ENCODE measurements at places on chromosomes 2 and 18. TPM values are rescaled to one million over a fixed set of nuclear protein-coding genes. Genes with fewer than 3 reads are reported as not detected.

DNA sequence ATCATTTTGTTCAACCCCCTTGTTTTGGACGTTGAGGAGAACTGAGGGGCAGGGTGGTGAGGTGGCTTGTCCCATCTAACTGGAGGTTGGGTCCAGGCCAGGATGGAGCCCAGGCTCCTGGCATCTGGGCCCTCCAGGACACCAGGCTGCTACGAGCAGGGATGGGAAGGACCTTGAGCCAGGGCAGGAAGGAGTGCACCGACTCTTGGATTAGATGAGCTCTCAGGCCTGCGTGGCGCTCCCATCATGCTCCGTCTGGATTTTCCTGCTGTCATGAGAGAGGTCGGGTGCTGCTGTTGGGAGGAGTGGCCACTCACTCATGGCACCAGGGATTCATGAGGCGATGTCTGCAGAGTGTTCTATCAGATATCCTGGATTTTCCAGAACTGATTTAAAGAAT, 18.3 kb upstream of the ALLC start:
- DNase-seq = no peak

- DNase-seq = peak; percentile 29
Observed at GRCh38 chr2:191927319-191927867, 80.5 kb upstream of the CAVIN2 start.

- DNase-seq = no peak
Observed at GRCh38 chr2:10887476-10887875, 24.3 kb upstream of the KCNF1 start.

DNA sequence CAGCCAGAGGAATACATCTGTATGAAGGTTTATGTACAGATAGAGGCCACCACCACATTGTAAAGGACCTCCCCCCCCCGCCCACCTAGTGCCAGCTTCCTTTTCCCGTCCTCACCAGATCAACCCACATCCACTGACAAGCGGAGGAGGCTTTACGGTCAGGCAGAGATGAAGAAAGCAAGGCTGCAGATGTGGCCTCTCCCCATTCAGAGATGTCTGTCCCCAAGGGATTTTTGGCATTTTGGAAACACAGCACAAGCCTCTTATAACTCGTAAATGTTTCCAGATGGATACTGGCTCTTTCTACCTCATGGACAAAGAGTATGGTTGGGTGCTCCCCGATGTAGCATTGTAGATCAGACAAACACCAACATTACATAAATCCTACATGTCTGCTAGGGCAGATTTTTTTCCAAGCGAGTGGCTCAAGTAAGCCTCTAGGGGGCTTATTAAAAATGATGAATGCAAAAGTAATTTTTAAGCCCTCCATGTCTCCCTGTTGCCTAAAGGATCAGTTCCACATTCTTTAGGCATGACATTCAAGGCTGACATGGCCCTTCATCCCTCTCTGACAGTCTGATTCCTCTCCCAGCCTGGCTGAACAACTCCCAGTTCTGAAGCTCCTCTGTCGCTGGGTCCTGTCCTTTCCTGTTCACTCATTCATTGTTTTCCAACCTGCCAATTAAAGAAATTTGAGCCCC, 11.7 kb downstream of the VIT start:
- no peak for DNase-seq

- DNase-seq = no peak
Observed at GRCh38 chr2:123958011-123958410, 67.1 kb upstream of the CNTNAP5 start.

DNA sequence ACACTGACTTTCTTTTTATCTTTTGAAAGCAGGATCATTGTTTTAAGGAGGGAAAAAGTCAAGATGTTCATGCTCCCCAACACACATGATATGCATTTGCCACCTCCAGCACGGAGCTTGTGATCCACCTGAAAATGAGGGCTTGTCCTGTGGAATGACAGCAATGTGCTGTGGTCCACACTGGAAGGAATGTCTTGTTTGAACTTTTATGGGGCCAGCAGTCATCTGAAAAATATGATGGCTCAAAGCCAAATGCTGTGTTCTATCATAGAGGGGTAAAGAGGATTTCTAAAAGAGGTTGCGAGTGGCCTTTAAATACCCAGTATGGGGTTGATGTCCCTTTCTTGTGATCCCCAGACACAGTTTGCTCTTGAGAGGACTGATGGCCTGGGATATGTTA, 226.5 kb upstream of the SPRED2 start:
- DNase-seq = no peak

DNA sequence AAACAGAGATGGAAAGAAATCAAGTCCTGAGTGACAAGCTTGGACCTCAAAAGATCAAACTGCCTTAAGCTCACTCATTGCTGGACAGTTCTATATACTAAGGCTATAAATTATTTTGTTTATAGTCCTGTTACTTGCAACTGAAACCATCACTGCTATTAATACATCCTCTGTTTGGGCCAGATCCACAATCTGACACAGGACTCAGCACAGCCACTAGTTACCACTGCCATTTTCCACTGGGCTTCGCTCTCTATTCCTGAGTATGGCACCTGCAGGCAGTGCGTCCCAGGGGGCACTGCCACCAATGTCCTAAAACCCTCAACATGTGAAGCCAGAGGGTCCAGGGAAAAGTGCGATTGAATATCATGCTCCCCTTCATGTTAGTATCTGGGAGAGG, 52.3 kb downstream of the CYP26B1 start:
- no peak for DNase-seq

- DNase-seq = no peak
Observed at GRCh38 chr2:16186661-16187481, 246.5 kb downstream of the MYCN start.

Gene ABHD1
- 2.9 TPM for total RNA-seq

Gene SMARCAL1
- 16.1 TPM for total RNA-seq

Gene MAT2A
- 153 TPM for total RNA-seq

Gene EFHD1
- total RNA-seq = 6.4 TPM

All from right cardiac atrium (tissue), 5 donors.